ENCODE measurements at places on chromosomes 11 and 22.

DNA sequence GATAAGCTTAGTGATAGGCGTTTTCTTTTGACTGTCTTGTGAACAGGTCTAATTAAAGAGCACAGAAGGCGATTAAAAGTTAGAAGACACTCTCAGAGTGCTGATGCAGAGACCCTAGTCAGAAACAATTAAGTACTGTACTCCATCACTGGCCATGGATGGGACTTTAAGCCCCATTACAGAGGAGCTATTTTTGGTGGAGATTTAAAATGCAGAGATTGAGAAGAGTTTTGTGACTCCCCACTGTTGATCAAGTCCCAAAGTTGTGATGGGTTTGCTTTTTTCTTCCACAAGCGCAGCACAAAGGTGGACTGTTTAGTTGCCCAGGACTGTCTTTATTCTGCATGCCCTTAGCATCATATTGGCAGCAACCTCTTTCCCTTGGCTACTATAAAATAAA, 978 bp downstream of the LUZP2 start:
- no peak for DNase-seq

GRCh38 chr11:110921742-110922521, 209.7 kb upstream of the ARHGAP20 start:
- no peak for DNase-seq

DNA sequence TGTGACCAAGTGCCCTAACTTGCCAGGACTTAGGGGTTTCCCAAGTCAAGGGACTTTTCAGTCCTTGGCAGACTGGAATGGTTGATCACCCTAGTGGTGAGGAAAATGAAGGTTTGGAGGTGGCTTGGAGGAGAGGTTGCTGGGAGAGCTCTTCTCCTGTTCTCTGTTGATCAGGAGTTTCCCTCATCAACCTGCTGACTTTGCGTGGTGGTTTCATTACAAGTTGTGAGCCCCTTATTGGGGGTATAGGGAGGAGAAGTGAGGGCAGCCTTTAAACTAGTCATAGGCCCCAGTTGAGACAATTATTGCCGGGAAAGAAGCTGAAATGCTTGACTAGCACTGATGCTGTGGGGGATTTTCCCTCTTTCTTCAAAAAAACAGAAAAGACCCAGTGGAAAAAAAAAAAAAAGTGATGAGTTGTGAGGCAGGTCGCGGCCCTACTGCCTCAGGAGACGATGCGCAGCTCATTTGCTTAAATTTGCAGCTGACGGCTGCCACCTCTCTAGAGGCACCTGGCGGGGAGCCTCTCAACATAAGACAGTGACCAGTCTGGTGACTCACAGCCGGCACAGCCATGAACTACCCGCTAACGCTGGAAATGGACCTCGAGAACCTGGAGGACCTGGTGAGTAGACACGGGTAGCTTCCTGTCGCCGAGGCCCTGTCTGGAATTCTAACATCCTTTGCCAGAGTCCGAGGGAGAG, at the start of gene CXCR5:
Gene CXCR5, plus strand, starts transcription at position 525 of the 704 bp plus-strand sequence. Its CDS starts 50 bp downstream, at position 575.
- DNase-seq = no peak

GRCh38 chr11:3962406-3962840, 107.0 kb downstream of the STIM1 start:
- no peak for DNase-seq

GRCh38 chr22:45579806-45580725, 77.4 kb downstream of the FBLN1 start:
- DNase-seq = no peak

- DNase-seq = peak; percentile 28
Measured at GRCh38 chr11:57426439-57426928, 437 bp downstream of the SLC43A3 start.

GRCh38 chr11:92588393-92588792, 363.8 kb downstream of the FAT3 start:
- no peak for DNase-seq

DNA sequence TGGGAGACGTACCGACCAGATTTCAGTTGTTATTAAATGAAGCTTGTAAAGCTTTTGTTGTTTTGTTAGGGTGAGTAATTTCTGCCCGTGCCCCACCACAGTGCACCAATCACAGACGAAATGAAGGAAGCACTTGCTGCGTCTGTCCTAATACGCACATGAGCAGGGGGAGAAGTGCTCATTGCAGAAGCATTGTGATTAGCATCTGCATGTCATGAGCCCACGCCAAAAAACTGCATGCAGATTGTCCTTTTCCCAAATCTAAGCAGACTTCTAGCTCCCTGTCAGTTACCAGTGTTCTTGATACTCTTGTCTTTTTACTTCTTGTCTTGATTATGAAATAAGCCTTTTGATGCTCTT, 15.5 kb downstream of the RBX1 start:
- no peak for DNase-seq

DNA sequence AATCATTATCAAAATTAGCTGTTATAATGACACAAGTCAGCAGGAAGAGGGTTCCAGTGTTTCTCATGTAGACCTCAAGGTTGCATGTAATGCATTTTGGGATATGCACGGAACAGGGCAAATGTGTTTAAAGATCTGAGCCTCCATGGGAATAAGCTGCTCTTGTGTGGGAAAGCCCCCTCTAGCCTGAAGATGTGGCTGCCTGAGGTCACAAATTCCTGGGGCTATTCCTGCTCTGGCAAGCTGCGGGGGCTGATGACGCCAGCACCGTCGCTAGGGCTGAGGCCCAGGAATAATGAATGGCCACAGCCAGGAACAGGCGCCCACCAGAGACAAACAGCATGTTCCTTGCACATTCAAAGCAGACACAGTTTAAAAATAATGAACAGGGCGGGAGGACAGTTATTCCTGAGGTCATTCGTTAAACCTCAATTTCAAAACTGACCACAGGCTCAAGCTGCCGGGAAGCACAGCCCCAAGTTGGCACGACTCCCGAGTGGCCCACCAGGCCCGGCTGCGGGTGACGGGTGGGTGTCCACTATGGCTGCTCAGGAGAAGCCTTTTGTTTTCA, 11.7 kb downstream of the OSBPL5 start:
- no peak for DNase-seq

GRCh38 chr22:43740587-43741270, 71.4 kb downstream of the EFCAB6 start:
- DNase-seq = no peak

GRCh38 chr22:39594411-39594810, 23.9 kb downstream of the CACNA1I start:
- no peak for DNase-seq

DNA sequence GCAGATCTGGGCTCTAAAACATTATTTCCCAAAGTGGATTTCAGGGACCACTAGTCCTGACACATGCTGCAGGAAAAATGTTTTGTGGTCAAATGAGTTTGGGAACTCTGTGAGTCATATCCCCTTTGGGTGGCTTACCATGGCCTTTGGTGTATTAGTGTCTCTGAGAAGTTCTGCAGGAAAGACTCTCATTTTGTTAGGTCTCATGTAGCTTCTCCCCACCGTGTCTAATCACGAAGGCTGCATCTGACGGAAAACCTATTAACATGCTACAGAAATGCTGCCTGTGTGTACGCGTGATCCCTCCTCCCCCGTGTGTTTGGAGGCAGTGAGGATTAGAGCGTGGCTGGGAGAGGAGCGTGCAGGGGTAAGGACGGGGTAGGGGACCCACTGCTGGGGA, 191.7 kb downstream of the ST3GAL4 start:
- no peak for DNase-seq

DNA sequence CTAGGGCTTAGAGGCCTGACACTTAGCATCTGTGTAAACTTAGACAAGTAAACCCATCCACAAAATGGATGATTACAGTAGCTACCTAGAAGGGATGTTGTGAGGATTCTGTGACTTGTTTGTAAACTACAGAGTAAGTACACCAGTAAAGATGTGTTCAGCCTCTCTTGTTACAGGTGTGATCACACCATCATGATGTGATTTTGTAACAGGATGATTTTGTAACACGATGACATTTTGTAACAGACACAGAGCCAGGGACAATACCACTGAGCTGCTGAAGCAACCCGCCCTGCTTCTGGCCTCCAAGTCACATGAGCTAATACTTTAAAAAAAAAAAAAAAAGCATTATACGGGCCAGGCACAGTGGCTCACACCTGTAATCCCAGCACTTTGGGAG, 17.0 kb downstream of the FADD start:
- DNase-seq = no peak

GRCh38 chr11:125102510-125102909, 8.9 kb downstream of the TMEM218 start:
- DNase-seq = no peak

GRCh38 chr22:32880505-32880892, 79.0 kb downstream of the TIMP3 start:
- no peak for DNase-seq

DNA sequence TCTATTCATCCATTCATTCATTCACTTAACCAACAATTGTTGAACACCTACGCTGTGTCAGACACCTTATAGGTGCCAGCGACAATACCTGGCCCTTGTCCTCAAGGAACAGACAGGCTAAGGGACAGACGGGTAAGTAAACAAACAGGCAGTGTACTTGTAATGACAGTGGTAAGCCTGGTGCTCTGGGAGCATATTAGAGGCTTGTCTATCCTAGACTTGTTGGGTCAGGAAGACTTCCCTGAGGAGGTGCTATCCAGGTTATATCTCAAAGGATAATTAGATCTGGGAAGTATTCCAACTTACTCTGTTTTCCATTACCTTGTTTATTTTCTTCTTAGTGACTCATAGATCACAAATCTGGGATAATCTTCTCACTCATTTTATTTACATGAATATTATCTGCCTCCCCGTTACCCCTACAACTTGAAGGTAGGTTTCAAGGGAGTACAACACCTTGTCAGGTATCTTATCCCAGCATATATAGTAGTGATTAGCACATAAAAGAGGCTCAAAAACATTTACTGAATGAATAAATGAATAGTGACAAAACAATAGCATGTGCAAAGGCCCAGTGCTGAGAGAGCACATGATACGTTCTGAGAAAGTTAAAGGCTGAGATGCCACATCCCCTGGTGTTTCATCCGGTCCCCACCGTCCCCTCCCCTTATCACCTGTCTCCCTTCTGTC, 75.3 kb upstream of the NCAM1 start:
- no peak for DNase-seq

DNA sequence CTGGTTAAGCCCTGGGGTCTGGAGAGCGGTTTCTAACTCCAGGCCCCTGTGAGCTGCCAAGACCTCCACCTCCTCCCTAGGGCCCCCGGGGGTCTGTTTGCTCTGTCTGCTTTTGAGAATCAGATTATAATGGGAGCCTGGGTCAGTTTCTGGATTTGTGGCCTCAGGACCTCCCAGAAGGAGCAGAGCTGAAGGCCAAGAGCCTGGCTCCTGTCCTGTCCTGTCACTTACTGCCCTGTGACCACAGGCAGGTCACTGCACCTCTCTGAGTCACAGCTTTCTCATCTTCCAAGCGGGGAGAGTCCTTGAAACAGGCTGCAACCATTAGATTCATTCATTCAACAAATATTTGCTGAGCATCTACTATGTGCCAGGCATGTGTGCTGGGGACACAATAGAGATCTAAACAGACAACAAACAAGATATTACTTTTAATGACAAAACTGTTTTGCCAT, 87.3 kb upstream of the FGF3 start:
- no peak for DNase-seq

- no peak for DNase-seq
Measured at GRCh38 chr22:19902245-19902715, 39.3 kb upstream of the COMT start.

DNA sequence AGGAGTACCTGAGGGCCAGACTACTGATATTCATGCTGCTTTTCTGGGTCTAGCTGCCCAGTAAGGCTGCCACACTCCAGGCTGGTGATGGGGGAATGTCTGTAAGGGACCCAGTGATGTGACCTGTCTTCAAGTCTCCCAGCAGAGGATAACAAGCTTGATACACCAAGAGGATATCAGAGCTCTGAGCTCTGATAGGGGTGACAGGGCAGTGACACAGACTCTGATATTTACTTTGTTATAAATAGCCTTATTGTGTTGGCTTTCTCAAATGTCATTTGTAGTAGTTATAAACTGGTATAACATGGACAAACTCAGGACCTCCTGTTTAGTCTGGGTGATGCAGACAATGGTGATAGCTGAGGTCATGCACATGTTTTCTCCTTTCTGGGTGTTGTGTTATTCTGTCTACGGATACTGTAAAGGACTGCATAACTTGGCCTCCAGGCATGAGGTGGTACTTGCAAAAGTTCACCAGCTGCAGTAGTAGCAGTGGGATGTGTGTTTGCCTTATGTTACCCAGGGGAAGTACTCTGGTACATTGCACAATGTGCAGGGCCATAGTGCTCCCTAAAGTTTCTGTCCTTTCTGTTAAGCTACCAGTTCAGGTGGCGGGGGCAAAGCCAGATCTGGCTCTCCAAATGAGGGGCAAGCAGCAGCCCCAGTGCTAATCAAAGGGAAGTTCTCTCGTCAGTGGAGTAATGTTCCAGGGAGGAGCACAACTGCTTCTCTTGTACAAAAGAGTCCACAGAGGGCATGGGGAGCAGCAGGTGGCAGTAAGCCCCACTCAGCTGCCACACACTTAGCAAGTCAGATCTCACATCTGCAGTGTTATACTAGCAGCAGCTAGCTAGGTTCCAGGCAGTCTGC, 812.2 kb downstream of the JRKL start:
- DNase-seq = no peak

GRCh38 chr11:34036456-34036855, 15.1 kb upstream of the CAPRIN1 start:
- no peak for DNase-seq

- no peak for DNase-seq
Measured at GRCh38 chr11:58509748-58510147, 1.8 kb upstream of the OR5B21 start.

- DNase-seq = no peak
Measured at GRCh38 chr11:112222303-112222702, 3.9 kb upstream of the PTS start.

- DNase-seq = no peak
Measured at GRCh38 chr11:62687508-62688396, 1.6 kb downstream of the LRRN4CL start.

DNA sequence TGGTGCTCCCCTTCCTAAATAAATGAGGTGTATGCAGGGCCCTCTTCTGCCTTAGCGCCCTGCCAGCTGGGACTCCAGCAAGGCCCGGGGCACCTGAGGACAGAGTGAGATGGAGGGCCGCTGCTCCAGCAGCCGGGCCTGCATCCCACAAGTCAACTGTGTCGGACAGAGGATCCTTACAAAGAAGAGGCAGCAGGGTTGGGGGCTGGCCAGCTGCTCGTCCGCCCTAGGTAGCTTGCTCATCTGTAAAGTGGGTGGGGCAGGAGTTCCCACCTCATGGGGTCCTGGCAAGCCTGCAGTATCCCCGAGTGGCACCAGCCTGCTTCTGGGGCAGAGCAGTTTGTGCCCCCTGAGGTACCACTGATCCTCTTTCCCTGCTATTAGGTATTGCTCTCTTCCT, 7.6 kb downstream of the TMEM121B start:
- DNase-seq = no peak

- no peak for DNase-seq
Measured at GRCh38 chr11:72613977-72614376, 60.2 kb downstream of the PDE2A start.

GRCh38 chr22:24474221-24474620, 20.9 kb upstream of the UPB1 start:
- no peak for DNase-seq

DNA sequence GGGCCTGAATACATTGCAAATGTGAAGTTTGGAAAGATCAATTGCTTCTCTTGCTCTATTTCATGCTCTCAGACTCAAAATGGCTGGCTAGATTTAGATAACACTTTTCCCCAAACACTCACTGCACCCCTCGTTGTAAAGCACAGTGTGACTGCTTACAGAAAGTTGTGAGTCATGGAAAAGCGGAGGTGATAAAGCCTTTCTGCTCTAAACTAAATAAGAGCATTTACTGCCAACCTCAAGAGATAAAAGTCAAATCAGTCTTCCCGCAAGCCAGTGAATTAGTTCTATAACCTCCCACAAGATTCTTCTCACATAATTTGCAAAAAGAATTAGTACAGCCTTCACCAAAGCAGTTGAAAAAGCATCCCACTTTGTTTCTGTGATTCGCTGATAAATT, 168.7 kb downstream of the WT1 start:
- no peak for DNase-seq

GRCh38 chr11:70699294-70700221, 301.2 kb downstream of the CTTN start:
- DNase-seq = no peak

Measured in activated T-cell treated with anti-CD3 and anti-CD28 coated beads, Interleukin-2, amount 50 U/mL, for 1 hour (primary cell).